ENCODE measurements at places on chromosomes 6 and 20. TPM values are rescaled to one million over a fixed set of nuclear protein-coding genes. Genes with fewer than 3 reads are reported as not detected.

GRCh38 chr6:36786055-36786675 is 53.1 kb downstream of the CPNE5 start:
- peak; percentile 7 for DNase-seq

GGT7 gene
- total RNA-seq = 5.7 TPM

PTCHD4 gene
- 23.6 TPM for total RNA-seq

- DNase-seq = no peak
Measured at GRCh38 chr6:41437604-41438003, 102.2 kb downstream of the NCR2 start.
